ENCODE measurements at places on chromosomes 7 and 10. TPM values are rescaled to one million over a fixed set of nuclear protein-coding genes. Genes with fewer than 3 reads are reported as not detected.

Gene TRPV6
- total RNA-seq: 0.19 TPM

Gene ACSL5
- 133 TPM for total RNA-seq

Gene NODAL
- total RNA-seq: not detected

Gene SKIDA1
- total RNA-seq: not detected

Gene STRIP2
- total RNA-seq: 1.4 TPM

Gene OTUD1
- total RNA-seq: 5.8 TPM

Gene ITPRID1
- total RNA-seq: 4.0 TPM

Gene PRTFDC1
- total RNA-seq: 8.6 TPM

Gene CAMK2B
- total RNA-seq: 0.67 TPM

Gene HHEX
- 3.9 TPM for total RNA-seq

Gene ELFN1
- not detected for total RNA-seq

Gene MYPN
- total RNA-seq: not detected

Gene ZNF488
- total RNA-seq: 4.1 TPM

Gene ITIH2
- total RNA-seq: not detected

Gene AEBP1
- 20.1 TPM for total RNA-seq

Gene EVX1
- total RNA-seq: not detected

Gene PNLIPRP2
- 140 TPM for total RNA-seq

Gene NME8
- 1.7 TPM for total RNA-seq

Gene WDR11
- total RNA-seq: 65.1 TPM

Gene SEMA4G
- 233 TPM for total RNA-seq

Gene FAM131B
- total RNA-seq: 0.80 TPM

Gene IFIT2
- 4.1 TPM for total RNA-seq

Gene MAD1L1
- total RNA-seq: 62.5 TPM

Gene C7orf33
- total RNA-seq: not detected

Gene GIMAP5
- total RNA-seq: 21.2 TPM

Gene CALY
- not detected for total RNA-seq

Gene COBL
- 129 TPM for total RNA-seq

Gene GOLGA7B
- 0.88 TPM for total RNA-seq

Gene ZPBP
- total RNA-seq: not detected

Gene PIK3AP1
- 111 TPM for total RNA-seq

Gene SAP25
- 2.5 TPM for total RNA-seq

Gene PANK1
- 45.9 TPM for total RNA-seq

Gene SCART1
- 1.9 TPM for total RNA-seq

Gene DLX6
- total RNA-seq: not detected

Gene IQUB
- total RNA-seq: not detected

Gene CH25H
- 0.70 TPM for total RNA-seq

Gene RNF148
- 1.1 TPM for total RNA-seq

Gene SLC26A4
- total RNA-seq: not detected

Gene TRIM50
- total RNA-seq: 1.1 TPM

Gene KCNIP2
- total RNA-seq: 11.6 TPM

Gene SFRP4
- not detected for total RNA-seq

Gene HSPA14
- 11.4 TPM for total RNA-seq

Gene UTF1
- not detected for total RNA-seq

Gene RAPGEF5
- total RNA-seq: 111 TPM

Gene CHST15
- total RNA-seq: 6.1 TPM

Gene TMEM270
- total RNA-seq: not detected

Gene CLDN15
- 94.9 TPM for total RNA-seq

Gene OR2A42
- total RNA-seq: not detected

Gene HTR5A
- total RNA-seq: not detected

Gene SRRM3
- 0.85 TPM for total RNA-seq

Gene SUN3
- not detected for total RNA-seq

Gene FZD1
- total RNA-seq: 6.6 TPM

Gene TAS2R41
- not detected for total RNA-seq

Gene SP4
- 5.8 TPM for total RNA-seq

Gene MPP7
- total RNA-seq: 9.9 TPM

Gene VWDE
- total RNA-seq: 1.3 TPM

Gene PRSS2
- 226 TPM for total RNA-seq

All from Peyer's patch (tissue), 4 donors.